ENCODE measurements at places on chromosomes 11 and 22.

- DNase-seq, result no peak
Measured at GRCh38 chr22:32636884-32637283, 162.3 kb downstream of the FBXO7 start.

DNA sequence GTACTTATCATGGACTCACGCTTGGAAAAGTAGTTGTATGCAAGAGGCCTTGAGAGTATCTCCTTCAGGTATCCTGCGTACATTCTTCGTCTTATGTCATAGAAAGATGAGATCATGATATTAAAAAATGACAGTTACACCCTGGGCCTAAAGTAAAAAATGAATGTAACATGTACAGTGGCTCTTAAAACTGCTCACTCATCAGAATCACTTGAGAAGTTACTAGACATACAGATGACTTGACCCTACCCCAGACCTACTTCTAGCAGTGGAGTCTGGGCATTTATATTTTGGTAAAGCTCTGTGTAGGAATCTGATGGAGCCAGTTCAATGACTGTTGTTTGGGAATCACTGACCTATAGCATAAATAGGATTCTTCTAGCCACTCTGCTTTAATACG, 54.5 kb downstream of the PPME1 start:
- no peak for DNase-seq

GRCh38 chr11:65919573-65920371, 546 bp downstream of the DRAP1 start:
- DNase-seq, result peak; percentile 64

DNA sequence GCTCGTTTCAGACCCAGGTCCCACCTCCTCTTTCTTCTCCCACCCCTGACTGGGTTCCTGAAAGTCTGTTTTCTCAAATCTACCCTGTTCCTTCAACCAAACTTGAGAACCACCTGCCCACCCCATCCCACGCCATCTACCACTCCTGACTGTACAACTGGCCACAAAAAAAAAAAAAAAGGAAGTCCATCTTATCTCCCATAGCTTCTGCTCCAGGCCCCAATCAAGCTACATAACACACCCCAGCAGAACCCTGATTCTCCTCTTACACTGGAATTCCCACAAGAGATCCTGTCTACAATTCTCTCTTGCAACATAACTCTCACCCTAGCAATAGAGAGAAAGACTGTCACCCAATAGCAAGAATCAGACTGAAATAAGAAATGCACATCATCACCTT, 39.2 kb upstream of the CHST1 start:
- no peak for DNase-seq

DNA sequence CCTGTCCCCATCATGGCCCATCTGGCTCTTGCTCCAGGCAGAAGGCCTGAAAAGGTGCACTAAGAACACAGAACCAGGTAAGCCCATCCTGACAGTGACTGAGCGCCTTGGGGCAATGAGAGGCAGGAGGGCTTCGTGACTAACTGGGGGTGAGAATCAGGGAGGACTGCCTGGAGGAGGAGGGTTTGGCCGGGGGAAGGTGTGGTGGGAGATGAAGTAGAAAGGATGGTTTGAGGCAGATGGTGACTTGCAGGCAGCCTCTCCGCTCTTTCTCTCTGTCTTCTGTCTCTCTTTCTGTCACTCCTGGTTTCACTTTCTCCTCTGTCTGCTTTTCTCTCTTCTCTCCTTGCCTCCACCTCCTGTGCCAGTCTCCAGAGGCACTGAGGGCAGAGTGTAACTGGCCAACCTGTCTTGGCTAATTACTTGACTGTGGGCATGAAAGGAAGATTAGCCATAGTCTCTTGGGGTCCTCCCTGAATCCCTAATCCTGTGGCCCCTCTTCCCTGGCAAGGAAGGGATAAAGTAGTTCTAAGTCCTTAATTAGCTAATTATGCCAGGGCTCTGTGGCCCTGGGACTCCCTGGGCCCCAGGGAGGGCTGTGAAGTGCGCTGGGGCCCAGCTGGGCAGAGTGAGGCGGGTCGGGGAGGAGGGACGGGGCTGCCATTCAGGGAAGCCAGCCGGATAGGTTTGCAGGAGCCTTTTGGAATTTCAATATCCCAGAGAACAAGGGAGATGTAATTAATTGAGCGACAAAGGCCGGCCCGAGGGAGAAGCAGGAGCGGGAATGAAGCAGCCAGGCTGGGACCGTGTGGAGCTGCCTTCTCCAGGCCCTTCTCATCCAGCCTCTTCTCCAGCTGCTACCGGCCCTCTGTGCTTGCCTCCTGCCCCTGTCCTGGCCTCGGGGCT, 61.1 kb downstream of the CACNA1I start:
- DNase-seq, result no peak

DNA sequence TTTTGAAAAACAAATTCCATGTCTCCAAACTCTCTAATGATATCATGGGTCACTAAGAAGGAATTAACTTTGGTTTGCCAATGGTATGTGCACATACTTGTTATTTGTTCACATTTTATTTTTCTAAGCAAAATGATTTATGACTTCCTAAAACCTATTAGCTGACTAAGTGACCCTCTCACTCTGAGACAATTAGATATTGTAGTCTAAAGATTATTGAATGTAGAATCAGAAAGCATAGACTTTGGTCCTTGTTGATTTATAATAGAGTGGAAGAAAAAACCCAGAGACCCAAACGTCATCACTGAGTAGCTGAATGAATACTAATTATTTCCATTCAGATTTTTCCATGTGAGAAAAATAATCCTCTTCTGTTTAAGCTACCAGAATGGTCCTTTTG, 243.5 kb upstream of the ANO3 start:
- DNase-seq, result no peak

- peak; percentile 90 for DNase-seq
Measured at GRCh38 chr22:45994491-45995404, 17.8 kb upstream of the WNT7B start.

- no peak for DNase-seq
Measured at GRCh38 chr22:20199906-20200305, 49.1 kb upstream of the CCDC188 start.

DNA sequence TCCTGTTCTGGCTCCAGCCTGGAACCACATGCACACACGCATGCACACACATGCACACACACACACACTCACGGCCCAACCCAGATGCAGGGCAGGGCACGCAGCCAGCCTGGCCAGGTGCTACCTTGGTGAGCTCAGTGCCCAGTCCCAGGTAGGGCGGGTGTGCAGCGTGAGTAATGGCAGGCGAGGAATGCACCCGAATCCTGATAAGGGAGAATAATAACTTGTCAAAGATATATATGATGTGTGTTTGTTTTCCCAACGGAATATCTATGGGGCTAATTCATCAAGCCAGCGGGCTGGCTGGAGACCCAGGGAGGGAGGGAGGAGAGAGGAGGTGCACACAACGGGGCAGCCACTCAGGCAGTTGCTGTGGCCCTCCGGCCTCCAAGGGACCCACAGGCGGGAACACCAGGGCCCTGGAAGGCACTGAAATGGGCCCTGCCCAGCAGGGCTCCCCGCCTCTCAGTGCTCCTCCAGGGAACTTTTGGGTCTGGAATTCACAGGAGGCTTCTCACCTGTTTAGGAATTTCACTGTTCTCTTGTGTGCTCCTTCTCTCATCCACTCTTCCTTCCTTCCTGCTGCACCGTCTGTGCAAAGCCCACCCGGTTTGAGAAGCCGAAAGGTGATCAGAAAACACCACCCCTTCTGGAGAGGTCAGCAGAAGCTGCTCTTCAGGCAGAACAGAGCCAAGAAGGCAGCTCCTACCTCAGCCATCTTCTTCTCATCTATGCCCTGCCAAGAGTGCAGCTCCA, 79.0 kb downstream of the BUD13 start:
- DNase-seq, result no peak

DNA sequence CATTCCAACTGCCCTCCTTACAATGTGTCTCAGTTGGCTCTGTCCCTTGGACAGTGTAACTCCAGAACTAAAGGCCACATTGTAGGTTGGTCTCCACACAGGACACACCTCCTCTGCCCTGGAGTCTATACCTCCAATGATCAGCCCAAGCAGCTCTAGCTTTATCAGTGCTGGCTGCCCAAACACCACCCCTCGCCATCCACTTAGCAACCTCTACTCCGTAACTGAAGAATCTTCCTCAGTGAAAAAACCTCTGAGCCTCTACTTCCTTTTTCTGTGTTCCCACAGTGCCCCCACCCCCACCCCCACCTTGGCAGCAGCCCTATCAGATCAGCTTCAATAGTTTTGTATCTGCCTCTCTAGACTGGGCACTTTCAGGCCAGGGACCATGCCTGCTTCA, 33.4 kb downstream of the SERPINH1 start:
- DNase-seq, result no peak

DNA sequence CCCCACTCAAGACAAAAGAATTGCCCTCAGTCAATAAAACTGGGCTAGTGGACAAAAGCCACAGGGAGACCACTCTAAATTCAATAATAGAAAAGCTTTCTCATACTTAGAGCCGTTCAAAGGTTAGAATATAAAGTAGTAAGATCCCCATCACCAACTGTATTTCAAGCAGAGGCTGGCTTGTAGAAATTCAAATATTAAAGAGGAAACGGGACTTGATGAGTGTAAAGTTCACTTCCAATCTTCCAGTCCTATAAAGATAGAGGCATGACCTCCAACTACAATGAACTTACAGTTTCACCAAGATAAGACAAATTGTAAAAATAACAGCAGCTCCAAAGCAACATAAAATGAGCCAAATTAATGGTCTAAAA, 70.4 kb downstream of the CCDC34 start:
- no peak for DNase-seq

- DNase-seq, result peak; percentile 22
Measured at GRCh38 chr11:119318240-119319135, 1.6 kb upstream of the MCAM start.

DNA sequence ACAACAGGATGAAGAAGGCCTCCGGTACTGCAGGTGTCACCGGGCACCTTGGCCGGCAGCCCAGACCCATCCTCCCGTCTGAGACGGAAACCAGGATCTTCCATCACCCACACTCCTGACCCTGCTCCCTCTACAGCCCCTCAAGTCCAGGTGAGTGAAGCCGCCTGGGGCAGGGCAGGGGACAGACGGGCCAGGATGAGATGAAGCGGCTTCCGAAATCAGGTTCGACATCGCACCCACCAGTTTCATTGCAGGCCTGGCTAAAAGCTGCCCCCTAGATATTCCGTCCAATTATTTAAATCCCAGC, 639.1 kb downstream of the TBC1D22A start:
- no peak for DNase-seq

DNA sequence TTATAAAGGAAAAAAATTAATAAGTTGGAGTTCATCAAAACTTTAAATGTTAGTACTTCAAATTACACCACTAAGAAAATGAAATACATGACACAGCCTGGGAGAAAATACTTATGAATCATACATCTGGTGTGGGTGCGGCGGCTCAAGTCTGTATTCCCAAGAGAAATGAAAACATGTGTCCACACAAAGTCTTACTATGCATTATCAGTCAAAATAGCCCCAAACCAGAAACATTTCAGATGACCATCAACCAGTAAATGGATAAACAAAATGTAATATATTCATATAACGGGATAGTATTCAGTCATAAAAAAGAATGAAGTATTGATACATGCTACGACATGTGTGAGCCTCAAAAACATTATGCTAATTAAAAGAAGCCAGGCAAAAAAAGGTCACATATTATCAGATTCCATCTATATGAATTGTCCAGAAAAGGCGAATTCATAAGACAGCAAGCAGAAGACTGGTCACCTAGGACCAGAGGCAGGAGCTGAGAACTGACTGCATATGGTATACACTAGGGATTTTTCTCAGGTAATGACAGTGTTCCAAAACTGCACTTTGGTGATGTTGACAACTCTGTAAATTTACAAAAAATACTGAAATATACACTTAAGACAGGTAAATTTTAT, 5.3 kb upstream of the AKIP1 start:
- no peak for DNase-seq

- no peak for DNase-seq
Measured at GRCh38 chr22:42291287-42291686, 20.8 kb upstream of the TCF20 start.

GRCh38 chr11:110217223-110217877, 79.1 kb downstream of the RDX start:
- DNase-seq, result no peak

GRCh38 chr11:11998091-11998781, 10.2 kb downstream of the DKK3 start:
- DNase-seq, result no peak

DNA sequence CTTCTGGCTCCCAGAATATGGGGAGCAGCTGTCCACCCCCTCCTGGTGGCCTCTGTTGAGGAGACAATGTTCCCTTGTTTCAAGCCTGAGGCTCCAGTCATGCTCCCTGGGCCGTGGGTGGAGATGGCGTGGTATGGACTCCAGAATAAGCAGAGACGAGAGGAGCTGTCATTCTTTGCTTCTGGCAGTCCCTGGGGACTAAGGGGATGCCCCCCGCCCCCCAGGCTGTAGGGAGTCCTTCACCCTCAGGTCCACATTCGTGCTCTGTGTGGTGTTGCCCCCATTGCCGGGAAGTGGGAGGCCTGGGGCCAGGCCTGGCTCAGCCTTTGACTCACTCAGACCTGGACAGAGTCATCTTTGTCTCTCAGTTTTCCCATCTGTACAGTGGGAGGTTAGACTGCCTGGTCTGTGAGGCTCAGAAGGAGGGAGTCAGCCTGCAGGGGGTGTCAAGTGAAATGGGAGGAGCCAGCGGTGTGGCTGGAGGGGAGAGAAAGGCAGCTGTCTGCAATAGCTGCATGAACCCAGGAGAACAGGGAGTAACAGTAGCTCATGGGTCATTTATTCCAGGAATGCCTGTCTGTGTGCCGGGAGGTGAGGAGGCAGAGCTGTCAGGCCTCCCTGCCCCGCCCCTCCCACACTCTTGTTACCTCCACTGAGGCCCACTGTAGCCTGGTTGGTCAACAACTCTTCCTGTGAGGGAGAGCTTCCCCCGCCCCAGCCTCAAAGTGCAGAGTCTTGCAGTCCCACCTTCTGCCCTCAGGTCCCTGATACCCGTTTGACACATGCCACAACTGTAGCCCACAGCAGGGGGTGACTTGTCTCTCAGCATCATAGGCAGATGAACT, 6.3 kb downstream of the ARHGEF17 start:
- DNase-seq, result no peak

DNA sequence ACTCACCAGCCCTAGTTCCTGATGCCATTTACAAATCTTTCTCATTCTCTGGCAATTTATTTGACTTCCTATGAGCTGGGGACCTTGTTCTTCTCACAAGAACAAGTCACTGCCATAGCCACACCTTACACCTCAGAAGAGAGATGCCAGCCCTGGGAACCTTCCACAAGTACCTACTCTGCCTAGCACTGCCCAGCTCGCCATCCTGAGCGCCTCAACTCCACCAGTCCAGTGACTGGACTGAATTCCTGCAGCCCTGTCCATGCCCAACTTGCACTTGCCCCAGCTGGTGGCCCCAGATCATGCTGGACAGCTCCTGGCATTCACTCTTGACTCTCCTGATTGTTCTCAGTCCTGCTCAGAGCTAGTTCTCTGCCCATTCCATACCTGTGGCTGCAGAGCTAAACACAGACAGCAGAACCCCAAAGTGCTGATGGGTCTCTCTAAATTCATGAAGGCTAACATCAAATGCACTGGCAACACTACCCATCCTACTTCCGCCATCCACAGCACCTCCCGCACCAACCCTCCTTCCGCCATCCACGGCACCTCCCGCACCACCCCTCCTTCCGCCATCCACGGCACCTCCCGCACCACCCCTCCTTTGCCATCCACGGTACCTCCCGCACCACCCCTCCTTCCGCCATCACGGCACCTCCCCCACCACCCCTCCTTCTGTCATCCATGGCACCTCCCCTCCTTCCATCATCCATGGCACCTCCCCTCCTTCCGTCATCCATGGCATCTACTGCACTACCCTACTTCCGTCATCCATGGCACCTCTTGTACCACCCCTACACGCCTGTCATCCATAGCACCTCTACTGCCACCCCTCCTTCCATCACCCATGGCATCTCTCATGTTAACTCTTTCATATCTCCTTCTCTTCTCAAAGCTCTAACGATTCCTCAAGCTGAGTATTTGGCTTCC, 23.6 kb upstream of the SLC25A1 start:
- DNase-seq, result no peak
